ENCODE measurements at places on chromosomes 2 and 18. TPM values are rescaled to one million over a fixed set of nuclear protein-coding genes. Genes with fewer than 3 reads are reported as not detected.

DNA sequence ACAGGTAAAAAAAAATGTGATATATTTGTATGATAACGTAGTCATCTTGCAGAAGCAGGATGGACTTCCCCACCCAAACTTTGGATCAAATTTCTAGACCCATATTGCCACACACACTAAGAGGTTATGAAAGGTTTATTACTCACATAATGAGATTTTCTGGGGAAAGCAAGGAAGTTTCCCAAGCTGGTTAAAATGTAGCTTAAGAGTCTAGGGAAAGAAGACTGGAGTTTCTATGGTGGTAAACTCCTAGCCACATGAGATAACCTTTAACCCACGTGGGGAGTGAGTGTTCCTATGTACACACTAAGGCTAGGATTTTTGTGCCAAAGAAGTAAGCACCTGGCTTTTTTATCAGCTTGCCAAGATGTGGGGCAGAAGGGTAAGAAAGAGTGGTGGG, 335.7 kb upstream of the UBE2E3 start:
- no peaks in the 10 kb centered on the region for H3K4me1 ChIP-seq
- no peaks in the 10 kb centered on the region for H3K36me3 ChIP-seq
- no peaks in the 10 kb centered on the region for H3K27me3 ChIP-seq
- no peak overlapping the region for H3K4me3 ChIP-seq

DNA sequence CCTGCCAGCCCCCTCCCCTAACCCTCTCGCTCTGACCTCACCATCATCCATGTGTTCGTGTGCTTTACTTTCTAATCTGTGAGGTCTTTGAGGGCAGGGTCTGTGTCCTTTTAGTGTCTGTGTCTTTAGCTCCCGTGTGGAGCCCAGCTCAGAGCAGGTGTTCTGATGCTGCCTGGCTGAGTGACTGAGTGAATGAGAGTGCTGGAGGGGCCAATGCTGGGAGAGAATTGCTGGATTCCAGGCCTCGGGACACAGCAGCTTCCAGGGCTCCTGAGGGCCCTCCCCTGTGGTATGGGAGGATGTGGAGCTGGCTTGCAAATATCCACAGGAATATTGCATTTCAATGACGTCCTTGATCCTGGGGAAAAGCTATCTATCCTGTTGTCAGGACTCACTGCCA, 160.6 kb downstream of the ANKRD30B start:
- H3K4me3 ChIP-seq: no peak overlapping the region
- no peaks in the 10 kb centered on the region for H3K4me1 ChIP-seq
- no peak for DNase-seq
- H3K36me3 ChIP-seq: no peaks in the 10 kb centered on the region
- no peak overlapping the region for H3K27ac ChIP-seq

Gene MGAT5
- 98.7 TPM for total RNA-seq

Gene PSMA8
- total RNA-seq: not detected

DNA sequence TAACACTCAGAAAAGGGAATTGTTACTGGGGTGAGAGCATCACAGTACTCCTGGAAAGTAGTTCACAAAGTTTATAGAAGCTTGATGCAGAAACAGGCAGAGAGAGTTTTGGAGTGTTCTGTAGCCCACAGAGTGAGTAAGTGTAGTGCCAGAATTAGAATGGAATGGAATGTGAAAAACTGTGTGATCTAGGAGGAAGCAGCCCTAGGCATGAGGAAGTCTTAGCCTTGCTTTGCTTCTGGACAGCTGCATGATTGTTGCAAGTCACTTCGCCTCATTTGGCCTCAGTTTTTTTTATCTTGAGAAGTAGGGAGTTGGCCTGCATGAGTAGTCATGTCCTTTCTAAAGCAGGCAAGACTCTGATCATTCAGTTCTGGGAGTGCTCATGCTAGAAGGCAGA, 10.9 kb downstream of the SERPINB12 start:
- H3K27ac ChIP-seq: peak overlapping the region; percentile 47
- no peak overlapping the region for H3K4me3 ChIP-seq
- no peaks in the 10 kb centered on the region for H3K27me3 ChIP-seq
- peaks cover 16% of the 10 kb centered on the region for H3K4me1 ChIP-seq
- no peaks in the 10 kb centered on the region for H3K36me3 ChIP-seq
- no peak for DNase-seq

Gene ALK
- 0.14 TPM for total RNA-seq

DNA sequence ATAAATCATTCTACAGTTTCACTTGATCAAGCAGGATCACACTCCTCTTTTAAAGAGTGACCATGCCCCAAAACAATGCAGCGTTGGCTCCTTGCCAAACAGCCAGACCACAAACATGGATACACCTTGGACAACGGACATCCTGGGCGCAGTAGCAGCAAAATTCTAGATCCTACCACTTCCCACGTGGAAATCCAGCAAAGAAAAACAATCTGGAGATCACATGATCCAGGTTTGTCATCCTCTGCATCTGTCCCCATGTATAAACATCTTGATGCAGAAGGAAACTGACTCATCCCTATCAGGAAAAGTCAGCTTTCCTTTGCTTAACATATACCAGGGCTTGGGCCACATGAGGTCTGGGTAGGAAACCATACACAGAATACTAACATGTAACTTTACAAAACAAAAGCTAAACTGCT, 53.1 kb downstream of the ZNF521 start:
- H3K27ac ChIP-seq: peak overlapping the region; percentile 22
- no peaks in the 10 kb centered on the region for H3K27me3 ChIP-seq
- DNase-seq: peak; percentile 25
- H3K36me3 ChIP-seq: no peaks in the 10 kb centered on the region
- H3K4me3 ChIP-seq: no peak overlapping the region

Gene CRYGA
- total RNA-seq: not detected

Gene ARHGAP25
- 5.3 TPM for total RNA-seq

DNA sequence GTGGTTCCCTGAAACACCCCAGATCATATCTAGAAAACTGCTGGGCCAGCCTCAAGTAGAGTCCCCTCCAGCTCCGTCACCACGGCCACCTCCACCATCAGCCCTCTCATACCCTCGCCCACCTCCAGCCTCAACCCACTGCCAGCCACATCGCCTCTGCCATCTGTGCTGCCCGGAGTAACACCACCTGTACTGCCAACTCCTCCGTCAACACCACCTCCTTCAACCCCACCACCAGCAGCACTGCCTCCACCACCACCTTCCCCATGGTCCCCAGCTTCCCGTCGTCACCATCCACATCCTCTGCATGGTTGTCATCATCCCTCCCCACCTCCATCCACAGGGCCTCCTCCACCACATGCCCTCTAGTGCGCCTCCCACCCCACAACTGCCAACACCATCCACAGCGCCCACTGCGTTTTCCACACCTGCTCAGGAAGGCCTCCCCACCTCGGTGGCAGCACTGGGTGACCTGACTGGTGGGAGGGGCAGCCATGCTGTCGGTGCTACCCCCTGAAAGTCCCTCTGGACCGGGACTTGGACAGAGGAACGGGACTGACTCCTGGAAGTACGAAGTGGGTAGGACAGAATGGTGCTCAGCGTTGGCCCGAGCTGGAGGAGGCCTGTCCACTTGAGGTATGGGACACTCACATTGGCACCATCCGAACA, 1.6 kb downstream of the SNED1 start:
- H3K36me3 ChIP-seq: peaks cover 34% of the 10 kb centered on the region
- peak overlapping the region; percentile 83 for H3K4me3 ChIP-seq
- no peaks in the 10 kb centered on the region for H3K27me3 ChIP-seq

GRCh38 chr2:173678186-173678585, 287.0 kb downstream of the SP3 start:
- H3K27me3 ChIP-seq: peaks cover 4% of the 10 kb centered on the region
- no peak for DNase-seq
- H3K36me3 ChIP-seq: no peaks in the 10 kb centered on the region
- no peaks in the 10 kb centered on the region for H3K4me1 ChIP-seq

Gene ERMN
- total RNA-seq: not detected

- no peak overlapping the region for H3K27ac ChIP-seq
- peak; percentile 14 for DNase-seq
- H3K36me3 ChIP-seq: peaks cover 47% of the 10 kb centered on the region
- H3K4me1 ChIP-seq: peaks cover 33% of the 10 kb centered on the region
These were observed 4.1 kb downstream of the RNPEPL1 start for GRCh38 chr2:240572141-240573031.
